CD4-positive, alpha-beta T cell treated with Interleukin-10 for 1 hour (primary cell): ENCODE measurements at places on chromosomes 16 and 17.

DNA sequence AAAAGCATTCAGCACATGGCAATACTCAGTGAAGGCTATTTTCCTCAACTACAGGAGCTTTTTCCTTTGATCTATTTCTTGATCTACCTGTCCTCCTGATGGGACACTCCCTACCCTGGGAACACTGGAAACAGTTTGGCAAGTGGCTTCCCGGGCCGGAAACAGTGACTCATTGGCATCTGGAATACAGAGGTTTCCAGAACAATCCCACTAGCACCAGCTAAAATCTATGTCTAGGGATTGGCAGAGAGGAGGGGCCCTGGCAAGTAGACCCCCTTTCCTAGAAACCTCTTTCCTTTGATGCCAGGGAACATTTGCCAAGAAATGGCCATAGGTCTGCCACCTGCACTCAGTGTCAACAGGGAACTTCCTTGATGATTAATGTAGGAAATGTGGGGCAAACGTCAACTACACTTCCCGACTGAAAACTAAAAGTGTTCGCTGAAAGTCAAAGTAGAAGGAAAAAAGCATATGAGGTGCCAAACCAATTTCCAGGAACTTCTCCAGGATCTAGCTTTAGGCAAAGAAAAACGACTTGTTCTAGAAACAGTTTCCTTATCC lies 30.4 kb upstream of the FBXW10B start:
- no peak for DNase-seq

- DNase-seq = peak; percentile 1
Measured at GRCh38 chr17:50426472-50426782, 409 bp downstream of the ACSF2 start.

DNA sequence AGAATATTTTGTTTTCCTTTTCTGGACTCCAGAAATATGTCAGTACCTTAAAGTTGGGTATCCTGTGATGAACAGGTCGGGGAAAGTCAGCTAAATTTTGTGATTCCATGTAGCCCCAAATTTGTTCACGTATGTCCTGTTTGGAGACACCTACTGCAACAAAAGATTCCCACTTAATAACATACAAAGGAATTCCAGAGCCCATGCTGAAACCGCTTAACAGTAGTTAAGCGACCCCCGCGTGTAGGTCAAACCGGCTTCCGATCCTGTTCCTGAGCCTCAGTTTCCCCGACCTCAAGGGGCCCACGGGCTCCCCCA lies 477 bp downstream of the MTHFSD start:
- no peak for DNase-seq

DNA sequence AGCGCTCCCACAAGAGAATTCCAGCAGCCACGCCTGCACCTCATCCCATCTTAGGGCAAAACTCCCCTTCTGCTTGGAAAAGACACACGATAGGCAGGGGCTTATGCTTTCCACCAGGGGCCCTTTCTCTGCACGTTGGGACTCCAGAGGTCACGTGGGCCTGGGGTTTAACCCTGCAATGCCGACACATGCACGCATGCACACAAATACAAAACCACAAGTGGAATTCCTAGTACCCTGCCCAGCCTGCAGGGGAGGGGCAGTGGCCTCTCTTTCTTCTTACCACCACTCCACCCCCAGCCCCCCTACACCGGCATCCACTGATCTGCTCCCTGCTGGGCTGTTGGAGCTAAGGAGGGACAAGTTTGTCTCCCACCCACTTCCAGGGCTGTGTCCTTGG lies 16.8 kb upstream of the CCDC182 start:
- no peak for DNase-seq

GRCh38 chr16:16578701-16579100 lies 199.8 kb downstream of the NPIPA7 start:
- DNase-seq = no peak

DNA sequence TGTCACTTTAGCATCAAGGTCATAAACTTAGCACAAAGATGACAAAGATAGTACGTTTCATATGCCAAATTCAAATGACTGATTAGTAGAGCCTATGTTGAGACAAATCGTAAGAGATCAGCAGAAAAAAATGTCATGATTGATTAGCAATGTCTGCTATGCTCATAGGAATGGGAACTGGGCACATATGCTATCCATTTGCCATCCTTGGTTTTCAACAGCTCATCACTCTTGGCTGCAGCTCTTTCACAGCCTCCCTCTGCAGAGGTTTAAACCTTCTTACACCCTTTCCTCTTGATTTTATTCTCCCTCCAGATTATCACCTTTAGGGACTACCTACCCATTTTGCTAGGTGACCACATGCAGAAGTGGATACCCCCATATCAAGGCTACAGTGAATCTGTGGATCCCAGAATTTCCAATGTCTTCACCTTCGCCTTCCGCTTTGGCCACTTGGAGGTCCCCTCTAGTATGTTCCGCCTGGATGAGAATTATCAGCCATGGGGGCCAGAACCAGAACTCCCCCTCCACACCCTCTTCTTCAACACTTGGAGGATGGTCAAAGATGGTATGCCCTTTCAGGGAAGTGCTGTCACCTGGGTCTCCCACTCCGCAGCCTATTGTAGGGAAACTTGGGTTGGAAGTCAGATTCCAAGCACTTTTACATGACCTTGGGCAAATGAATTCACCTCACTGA lies 16.2 kb downstream of the MPO start:
- no peak for DNase-seq

DNA sequence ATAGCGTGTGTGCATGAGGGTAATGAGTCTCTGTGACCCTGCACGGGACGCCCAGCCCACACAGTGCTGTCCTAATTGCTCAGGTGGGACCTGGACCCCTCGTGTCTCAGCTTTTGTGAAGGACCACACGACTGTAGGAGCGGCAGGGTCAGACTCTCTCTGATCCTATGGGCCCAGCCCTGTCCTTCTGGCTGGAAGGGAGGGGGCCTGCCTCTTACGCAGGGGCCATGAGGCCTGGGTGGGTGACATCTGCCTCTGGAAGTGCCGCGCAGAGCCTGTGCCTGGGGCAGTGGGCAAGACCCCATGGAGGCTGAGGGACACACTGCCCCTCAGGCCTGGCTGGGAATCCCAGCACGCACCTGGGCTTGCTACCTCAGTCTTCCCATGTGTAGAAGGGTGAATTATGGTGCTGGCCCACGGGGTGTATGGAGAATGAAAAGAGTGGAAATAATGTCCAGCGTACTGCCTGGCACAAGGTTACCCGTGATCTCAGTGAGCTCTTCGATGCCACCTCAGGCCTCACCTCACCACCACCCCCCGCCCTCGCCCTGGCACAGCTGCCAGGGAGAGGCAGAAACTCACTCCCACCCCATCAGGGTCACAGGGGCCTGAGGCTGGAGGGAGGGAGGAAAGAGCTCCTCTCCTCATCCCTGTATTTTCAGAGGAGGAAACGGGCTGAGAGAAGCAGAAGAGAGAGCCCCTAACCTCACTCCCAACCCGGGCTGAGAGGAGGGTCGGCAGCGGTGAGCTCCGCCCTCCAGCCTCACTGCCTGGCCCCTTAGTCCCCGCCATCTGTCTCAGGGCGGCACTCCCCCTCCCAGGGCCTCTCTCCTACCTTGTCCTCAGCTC lies 27.1 kb upstream of the DBNDD1 start:
- no peak for DNase-seq

DNA sequence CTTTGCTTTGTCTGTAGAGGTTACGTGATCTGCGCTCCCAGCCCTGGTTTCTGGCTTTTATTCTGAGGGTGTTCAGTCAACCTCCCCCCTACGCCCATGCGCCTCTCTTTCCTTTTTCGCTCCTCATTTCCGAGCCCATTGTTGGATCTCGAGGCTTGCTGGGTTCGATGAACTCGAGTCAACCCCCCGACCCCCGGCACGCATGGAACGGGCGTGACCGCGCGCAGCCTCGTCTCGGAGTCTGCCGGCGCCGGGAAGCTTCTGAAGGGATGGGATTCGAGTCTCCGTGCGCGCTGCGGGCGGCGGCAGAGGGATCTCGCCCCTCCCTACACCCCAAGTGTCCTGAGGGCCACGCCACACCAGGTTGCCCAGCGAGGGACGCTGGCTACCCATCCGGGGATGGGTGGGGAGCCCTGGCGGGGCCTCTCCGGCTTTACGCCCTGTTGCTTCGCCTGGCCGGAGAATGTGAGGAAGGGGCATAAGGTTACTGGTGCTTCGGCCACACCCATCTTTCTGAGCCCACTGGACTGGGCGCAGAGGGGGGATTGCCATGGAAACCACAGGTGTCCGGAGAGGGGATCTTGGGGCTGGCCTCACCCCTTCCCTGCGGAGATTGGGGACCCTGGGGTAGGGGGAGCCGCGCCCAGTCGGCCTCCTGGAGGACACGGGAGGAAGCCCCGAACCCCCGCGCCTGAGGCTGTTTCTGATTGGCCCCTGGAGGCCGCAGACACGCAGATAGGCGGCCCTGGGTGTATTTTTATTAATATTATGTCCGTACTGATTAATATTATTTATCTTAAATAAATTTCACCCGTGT lies 1.8 kb downstream of the MAPT start:
- no peak for DNase-seq

DNA sequence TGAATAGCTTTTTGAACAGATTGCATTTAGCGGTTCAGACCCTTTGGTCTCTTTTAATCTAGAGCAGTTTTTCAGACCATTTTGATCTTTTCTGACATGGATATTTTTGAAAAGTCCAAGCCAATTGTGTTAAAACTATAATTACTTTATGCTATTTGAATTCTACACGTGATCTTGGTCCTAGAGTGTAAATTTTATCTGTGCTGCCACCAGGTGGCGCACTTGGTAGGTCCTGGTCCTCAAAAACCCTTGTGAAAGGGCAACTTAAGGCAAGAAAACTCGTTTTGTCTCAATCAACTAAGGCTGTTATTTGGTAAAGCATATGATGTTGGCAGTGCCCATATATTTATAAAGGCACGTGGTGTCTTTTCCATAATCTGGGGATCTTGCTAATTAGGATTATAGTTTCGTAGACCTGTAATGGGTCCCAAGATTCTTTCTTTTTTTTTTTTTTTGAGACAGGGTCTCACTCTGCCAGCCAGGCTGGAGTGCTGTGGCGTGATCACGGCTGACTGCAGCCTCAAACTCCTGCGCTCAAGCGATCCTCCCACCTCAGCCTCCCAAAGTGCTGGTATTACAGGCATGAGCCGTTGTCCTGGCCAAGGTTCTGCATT lies 43.9 kb upstream of the TEX2 start:
- peak; percentile 69 for DNase-seq

GRCh38 chr16:1154291-1154886 lies 1.5 kb downstream of the CACNA1H start:
- no peak for DNase-seq

DNA sequence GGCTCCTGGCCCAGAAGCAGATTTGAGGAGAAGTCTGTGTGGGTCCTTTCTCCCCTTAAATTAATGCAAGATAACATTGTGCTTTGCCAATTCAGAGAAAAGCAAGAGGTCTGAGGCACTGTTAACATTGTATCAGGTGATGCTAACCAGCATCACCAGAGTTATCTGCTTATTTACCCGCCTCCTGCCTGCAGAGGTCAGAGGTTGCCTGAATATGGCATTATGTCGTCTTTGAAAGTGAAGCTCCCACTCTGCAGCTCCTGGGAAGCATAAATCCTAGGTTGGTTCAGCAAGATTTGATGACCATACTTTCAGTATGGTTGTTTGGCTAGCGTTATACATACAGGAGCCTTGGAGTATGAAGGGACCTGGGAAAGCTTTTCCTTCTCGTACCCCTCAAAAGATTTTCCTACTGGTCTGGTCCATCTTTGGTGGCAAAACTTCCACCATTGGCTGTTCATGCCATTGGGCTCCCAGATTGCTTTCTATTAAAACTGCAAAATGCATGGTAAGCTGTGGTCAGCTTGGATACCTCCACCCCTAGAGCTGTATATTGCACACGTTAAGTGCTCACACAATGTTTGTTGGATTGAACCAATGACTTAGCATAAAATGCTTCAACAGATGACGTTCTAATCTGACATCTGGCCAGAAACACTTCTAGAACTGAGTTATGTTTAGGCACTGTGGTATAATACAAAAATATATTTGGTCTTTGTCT lies 24.1 kb downstream of the CHD9 start:
- DNase-seq = no peak

DNA sequence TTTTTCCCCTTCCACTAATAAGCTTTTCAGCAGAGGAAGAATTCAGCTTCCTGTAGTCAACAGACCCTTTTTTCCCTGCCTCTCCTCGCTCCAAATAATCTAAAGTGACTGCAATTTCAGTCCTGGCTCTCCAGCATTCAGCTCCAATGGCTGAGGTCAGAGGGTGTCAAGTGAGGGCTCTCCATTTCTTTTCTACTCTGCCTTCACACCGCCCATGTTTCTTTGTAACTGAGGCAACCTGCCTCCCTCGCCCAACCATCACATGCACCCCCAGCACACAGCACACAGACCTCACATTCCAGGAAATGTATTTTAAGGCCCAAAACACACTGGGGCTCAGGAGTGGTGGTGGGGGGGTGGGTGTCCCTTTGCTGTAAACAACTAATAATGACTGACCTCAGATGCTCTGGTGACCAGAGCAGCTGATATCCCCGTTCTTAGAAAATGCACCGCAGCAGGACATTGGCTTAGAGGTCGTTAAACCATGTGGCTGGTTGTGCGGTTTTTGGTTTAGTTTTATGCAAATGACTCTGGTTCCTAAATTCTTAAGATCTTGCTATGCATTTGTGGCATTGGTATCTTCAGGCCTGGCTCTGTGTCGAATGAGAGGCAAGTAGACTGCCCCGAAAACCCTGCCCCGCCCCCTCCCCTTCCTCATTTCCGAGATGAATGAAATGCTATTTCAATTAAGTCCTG lies 203.6 kb downstream of the ZFHX3 start:
- DNase-seq = no peak

DNA sequence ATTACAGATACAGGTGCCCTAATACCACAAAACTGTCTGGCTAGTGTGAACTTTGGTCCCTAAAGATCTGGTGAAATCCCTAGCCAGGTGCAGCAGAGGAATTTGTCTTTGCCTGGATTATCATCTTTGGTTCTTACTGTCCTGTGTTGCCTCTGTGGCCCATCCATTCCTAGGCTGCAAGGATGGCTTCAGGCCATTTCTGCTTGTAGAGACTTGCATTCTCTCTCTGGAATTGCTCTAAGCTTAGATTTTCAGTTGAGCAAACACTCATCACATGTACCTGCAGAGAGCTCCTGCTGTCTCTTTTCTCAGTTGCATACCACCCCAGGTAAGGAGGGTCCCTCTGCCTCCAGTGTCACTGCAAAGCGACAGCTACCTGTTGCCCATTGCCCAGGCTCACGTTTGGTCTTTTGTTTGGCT lies 114.9 kb downstream of the PRKCA start:
- DNase-seq = no peak

- DNase-seq = no peak
Measured at GRCh38 chr17:75783803-75784472, 668 bp upstream of the UNK start.

- DNase-seq = no peak
Measured at GRCh38 chr17:57481910-57482391, 225.6 kb downstream of the MSI2 start.
